ENCODE measurements at places on chromosomes 3 and 15.

DNA sequence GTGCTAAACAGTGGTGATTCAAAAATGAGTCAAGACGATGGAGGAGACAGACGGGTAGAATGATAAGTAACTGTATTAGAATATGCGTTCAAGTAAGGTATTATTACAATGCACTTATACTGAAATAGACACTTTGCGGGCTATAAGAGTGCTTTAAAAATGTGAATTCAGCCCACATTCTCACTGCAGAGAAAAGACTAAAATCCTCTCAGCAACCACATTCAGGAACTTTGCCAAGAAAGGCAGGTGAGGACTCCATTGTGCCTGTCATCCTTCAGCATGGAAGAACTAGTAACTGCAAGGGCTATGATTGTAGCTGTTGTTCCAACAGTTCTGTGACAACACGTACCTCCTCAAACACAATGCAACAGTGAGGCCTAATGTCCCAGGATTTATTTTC, 272.0 kb downstream of the RORA start:
- DNase-seq, result no peak

DNA sequence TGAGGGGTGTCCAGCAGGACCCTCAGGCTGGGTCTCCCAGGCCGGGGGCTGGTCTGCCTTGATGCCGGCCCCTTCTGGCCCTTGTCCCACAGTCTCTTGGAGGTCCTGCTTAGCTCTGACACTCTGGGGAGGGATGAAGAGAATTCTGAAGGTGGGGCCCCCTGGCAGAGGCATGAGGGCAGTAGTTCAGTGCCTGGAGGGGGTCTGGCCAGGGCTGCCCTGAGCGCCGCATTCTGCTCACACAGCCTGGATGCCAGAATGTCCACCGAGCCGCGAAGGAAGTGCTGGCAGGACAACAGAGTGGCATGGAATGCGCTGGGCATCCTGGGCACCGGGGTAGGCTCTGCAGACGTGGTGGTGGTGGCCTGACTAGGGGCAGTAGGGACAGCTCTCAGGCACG, 55.5 kb downstream of the SMAD6 start:
- DNase-seq, result no peak

GRCh38 chr3:113607219-113607596, 74.9 kb downstream of the SIDT1 start:
- DNase-seq, result no peak

- no peak for DNase-seq
These were observed 36.7 kb downstream of the SLC9A9 start for GRCh38 chr3:143811602-143812001.

DNA sequence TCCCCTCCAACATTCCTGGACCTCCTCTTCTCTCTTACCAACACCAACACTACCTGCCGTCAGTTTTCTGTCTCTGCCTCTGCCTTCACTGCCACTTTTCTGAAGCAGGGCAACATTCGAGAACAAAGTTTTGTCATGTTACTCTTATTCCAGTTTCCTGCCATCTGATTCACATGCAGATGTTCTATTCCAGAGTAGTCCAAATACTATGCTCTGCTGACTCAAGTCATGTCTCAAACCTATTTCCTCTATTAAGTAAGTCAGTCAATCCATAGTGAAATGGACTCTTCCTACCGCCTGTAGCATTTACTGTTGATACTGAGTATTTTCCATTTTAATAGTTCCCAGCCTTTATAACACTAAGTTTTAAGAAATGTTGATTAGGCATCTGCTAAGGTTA, 43.4 kb downstream of the ESYT3 start:
- DNase-seq, result no peak

GRCh38 chr3:46928282-46928681, 48.3 kb downstream of the CCDC12 start:
- DNase-seq, result no peak

DNA sequence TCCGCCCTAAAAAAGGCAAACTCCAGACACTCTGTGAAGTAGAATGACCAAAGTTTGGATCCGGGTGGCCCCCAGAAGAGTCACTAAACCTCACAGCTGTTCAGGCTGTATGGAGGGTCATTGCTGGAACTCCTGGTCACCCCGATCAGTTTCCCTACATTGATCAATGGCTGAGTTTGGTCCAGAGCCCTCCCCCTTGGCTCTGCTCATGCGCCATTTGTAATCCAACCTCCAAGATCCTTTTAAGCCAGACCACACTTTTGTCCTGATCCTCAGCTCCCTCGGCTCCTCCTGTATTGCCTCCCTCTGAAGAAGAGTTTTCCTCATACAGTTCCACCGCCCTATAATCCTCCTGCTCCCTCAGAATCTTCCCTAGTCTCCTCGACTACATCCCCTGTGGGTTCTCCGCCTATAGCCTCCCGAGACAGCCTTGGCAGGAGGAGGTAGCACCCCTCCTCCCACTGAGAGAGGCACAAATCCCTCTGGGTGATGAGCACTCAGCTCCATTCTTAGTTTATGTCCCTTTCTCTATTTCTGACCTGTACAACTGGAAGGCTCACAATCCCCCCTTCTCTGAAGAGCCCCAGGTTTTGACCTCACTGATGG, 42.2 kb downstream of the ZBTB11 start:
- no peak for DNase-seq

DNA sequence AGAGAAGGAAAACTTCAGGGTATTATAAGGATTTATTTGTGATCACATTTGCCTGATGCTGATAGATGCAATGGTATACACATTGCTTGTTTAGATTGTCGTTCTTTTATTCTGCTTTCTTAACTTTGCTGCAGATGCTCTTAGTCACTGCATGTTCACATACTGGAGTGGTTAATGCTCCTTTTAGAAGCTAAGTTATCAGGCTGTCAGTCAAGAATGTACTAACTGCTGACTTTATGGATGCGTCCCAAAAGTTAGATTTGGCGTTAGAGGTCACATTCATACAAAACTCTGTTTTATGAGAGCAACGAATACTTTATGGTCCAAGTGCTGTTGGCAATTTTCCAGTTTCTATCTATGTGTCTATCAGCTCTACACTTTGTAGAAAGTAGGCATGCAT, 160.7 kb downstream of the BBX start:
- no peak for DNase-seq

DNA sequence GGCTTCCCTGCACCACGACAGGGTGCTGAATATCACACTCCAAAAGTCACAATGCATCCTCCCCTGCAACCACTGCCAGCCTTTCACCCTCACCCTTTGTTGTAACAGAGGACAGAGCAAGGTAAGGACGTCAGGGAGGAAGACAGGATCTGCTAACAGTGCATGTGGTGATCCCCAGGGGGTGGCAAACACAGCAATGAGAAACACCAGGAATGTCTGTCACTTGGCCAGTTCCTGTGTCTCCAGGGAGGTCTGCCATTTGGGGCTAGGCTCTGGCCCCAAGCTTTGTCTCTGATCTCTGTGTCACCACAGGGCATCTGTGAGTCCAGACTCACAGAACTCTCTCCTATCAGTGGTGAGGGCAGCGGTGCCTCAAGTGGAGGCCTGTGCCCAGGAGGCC, 54.3 kb upstream of the SLC24A5 start:
- DNase-seq, result no peak

- DNase-seq, result no peak
These were observed 120.8 kb downstream of the STAG1 start for GRCh38 chr3:136631424-136631823.

- DNase-seq, result no peak
These were observed 86.8 kb upstream of the CMSS1 start for GRCh38 chr3:99730870-99731269.

Measured in stimulated activated CD8-positive, alpha-beta memory T cell treated with anti-CD3 and anti-CD28 coated beads, Interleukin-4, amount 100 ng/mL, for 4 hours (primary cell).